ENCODE measurements at places on chromosomes 11 and 22.
A peak's percentile ranks its signal among the peaks of the same experiment; 100 is the strongest.

- H3K36me3 ChIP-seq, result no peaks in the 10 kb centered on the region
- H3K4me1 ChIP-seq, result no peaks in the 10 kb centered on the region
- no peak overlapping the region for H3K27ac ChIP-seq
- H3K27me3 ChIP-seq, result no peaks in the 10 kb centered on the region
Observed at GRCh38 chr11:62017878-62018655, 50.6 kb upstream of the FTH1 start.

DNA sequence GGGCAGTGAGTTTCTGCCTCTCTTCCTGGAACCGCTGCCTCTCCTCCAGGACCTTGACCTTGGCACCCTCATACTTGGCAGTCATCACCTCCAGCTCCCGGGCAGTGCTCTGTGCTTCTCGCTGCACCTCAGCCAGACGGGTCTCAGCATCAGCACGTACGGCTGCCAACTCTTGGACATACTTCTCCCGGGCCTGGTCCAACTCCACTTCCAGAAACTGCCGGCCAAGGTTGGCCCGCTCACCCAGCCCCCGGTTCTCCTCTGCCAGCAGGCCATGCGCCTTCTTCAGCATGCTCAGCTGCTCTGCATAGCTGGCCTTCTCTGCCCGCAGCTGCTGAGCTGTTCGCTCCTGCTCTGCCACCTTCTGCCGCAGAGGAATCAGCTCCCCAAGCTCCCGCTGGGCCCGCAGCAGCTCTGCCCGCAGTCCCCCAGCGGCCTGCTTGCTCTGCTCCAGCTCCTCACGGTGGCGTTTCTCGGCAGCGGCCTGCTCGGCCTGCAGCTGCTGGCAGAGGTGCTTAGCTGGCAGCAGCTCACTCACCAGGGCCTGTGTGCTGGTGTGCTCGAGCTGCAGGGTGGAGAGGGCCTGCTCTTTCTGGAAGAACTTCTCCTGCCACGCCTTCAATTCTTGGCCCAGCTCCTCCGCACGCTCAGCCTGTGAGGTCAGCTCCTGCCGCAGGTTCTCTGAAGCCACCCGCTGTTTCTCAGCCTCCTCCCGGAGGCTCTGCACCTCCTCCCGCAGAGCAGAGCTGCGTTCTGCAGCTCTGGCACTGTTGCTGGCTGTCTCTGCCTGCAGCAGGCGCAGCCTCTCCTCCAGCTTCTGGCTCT, 14.4 kb downstream of the IL18BP start:
- H3K36me3 ChIP-seq, result peaks cover 98% of the 10 kb centered on the region
- no peaks in the 10 kb centered on the region for H3K4me1 ChIP-seq
- H3K27ac ChIP-seq, result no peak overlapping the region
- H3K4me3 ChIP-seq, result no peak overlapping the region
- no peaks in the 10 kb centered on the region for H3K27me3 ChIP-seq

GRCh38 chr22:47190957-47191670, 428.7 kb downstream of the TBC1D22A start:
- H3K4me1 ChIP-seq, result no peaks in the 10 kb centered on the region
- no peak for DNase-seq
- H3K4me3 ChIP-seq, result no peak overlapping the region
- no peaks in the 10 kb centered on the region for H3K27me3 ChIP-seq
- H3K36me3 ChIP-seq, result no peaks in the 10 kb centered on the region
- no peak overlapping the region for H3K27ac ChIP-seq

GRCh38 chr11:121608545-121609098, 155.9 kb upstream of the SORL1-AS1 start:
- no peaks in the 10 kb centered on the region for H3K27me3 ChIP-seq
- no peak overlapping the region for H3K27ac ChIP-seq
- H3K36me3 ChIP-seq, result peaks cover 100% of the 10 kb centered on the region
- no peak overlapping the region for H3K4me3 ChIP-seq
- no peak for DNase-seq

GRCh38 chr11:2270322-2271076, at the start of gene ASCL2:
TSS of gene ASCL2 (minus strand) at chr11:2270588. CDS start at chr11:2270332, 256 bp downstream.
- H3K36me3 ChIP-seq, result no peaks in the 10 kb centered on the region
- H3K4me1 ChIP-seq, result peaks cover 39% of the 10 kb centered on the region
- DNase-seq, result no peak

- no peaks in the 10 kb centered on the region for H3K27me3 ChIP-seq
- H3K36me3 ChIP-seq, result peaks cover 13% of the 10 kb centered on the region
- peak overlapping the region; percentile 98 for H3K27ac ChIP-seq
- H3K4me1 ChIP-seq, result peaks cover 52% of the 10 kb centered on the region
Observed at GRCh38 chr22:49962012-49962750, 1.6 kb downstream of the PIM3 start.

DNA sequence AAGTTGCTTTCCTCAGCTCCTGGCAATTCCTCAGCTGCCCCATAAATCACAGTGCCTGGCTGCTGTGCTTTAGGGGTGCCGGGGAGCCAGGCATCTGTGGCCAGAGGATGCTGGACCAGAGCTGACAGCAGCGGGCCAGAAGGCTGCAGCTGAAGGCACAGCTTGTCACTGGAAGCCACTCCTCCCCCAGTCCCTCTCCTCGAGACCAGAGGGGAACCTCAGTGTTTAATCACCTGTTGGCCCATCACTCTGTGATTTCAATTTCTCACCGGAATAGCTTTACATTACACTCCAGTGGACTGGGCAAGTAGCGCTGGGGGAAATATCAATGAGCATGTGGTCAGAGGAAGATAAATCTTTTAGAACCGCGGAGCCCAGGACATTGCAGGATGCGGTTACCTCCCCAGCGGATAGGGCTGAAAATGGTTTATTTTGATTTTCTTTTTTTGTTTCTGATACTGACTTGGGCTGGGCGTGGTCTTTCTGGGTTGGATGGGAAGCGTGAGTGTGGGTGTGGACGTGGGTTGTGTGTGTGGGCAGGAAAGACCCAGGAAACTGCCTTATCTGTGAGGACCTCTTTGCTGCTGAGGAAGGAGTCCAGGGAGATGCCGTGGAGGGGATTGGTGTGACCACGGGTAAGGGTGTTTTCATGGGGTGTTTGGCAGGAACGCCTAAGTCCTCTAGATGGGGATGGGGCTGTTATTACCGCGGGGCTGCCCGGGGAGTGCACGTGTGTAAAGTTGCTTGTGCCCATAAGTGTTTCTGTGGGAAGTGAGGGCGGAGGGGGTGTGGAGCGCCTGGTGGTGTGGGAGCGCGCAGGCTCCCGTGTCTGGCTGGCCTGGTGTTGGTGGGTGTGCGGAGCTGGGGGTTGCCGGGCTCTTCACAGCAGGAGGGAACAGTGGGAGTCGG, 4.0 kb downstream of the DAGLA start:
- H3K4me1 ChIP-seq, result peaks cover 28% of the 10 kb centered on the region
- H3K36me3 ChIP-seq, result no peaks in the 10 kb centered on the region
- DNase-seq, result no peak
- H3K27ac ChIP-seq, result no peak overlapping the region
- peak overlapping the region; percentile 47 for H3K4me3 ChIP-seq

DNA sequence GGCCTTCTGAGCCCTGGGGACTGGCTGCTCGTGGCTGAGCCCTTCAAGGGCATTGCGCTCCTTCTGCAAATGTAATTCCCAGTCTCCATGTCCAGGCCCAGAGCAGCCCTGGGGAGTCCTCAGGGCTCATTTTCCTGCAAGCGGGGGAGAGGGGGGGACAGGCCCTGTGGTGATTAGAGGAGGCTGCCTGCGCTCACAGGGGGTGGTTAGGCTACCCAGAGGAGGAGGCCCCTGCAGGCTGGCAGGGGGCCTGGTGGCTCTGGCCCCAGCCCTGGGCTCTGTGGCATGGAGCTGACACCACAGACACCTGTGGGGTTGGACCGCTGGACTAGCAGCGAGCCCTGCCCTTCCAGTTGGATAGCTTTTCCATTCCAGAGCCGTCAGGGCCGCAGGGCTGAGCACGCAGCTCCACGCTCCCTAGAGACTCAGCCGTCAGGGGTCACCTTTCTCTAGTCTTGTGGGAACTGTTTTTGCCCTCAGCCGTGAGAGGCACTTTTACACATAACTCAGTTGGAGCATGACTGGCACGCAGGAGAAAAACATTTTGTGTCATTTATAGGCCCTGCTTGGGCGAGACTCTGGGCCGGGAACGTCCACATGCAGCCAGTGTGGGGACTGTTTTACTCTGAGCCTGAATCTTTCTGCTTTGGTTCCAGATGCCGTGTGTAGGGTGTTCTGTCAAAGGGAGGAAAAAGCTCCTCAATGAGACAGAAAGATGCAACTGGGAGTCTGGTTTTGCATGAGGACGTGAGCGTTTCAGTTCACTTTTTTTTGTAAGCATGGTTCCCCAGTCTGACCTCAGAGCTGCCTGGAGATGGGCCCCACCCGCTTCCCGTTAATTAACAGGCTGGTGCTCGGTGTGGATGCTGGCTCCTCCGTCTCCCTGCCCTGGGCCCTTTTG, 58.1 kb downstream of the LRP5 start:
- H3K27ac ChIP-seq, result no peak overlapping the region
- H3K4me3 ChIP-seq, result no peak overlapping the region
- H3K36me3 ChIP-seq, result no peaks in the 10 kb centered on the region

DNA sequence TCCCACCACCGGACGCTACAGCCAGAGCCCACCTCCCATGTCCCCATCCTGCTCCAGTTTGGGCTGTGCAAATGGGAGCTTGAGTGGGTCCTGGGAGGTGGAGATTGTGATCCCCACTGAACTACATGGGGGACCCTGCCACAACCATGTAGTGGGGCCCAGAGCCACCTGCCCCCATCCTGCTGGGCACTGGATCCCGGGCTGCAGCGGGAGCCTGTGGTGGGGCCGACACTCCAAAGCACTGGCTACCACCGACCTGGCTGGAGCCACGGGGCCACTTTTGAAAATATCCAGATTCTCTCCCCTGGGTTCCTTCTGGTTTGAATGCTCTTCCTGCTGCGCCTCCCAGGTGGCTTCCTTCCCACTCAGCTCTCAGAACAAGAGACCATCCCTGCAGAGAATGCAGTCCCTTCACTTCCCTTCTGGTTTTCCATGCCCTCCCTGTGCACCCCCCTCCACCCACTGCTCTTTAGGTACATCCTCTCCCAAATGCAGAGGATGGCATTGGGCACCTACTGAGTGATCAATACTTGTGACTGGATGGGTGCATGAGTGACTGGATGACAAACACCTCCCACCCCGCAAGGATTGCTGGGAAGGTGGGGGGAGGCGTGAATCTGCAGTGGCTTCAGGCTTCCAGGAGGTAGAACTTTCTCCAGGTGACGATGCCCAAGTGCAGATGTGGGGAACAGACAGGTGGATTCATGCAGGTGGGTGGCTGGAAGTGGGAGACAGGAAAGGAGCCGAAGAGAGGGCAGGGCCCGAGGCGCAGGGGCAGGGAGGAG, 846 bp upstream of the UNC93B1 start:
- H3K27me3 ChIP-seq, result no peaks in the 10 kb centered on the region
- no peaks in the 10 kb centered on the region for H3K36me3 ChIP-seq
- H3K4me3 ChIP-seq, result peak overlapping the region; percentile 53
- no peak for DNase-seq
- H3K27ac ChIP-seq, result no peak overlapping the region

DNA sequence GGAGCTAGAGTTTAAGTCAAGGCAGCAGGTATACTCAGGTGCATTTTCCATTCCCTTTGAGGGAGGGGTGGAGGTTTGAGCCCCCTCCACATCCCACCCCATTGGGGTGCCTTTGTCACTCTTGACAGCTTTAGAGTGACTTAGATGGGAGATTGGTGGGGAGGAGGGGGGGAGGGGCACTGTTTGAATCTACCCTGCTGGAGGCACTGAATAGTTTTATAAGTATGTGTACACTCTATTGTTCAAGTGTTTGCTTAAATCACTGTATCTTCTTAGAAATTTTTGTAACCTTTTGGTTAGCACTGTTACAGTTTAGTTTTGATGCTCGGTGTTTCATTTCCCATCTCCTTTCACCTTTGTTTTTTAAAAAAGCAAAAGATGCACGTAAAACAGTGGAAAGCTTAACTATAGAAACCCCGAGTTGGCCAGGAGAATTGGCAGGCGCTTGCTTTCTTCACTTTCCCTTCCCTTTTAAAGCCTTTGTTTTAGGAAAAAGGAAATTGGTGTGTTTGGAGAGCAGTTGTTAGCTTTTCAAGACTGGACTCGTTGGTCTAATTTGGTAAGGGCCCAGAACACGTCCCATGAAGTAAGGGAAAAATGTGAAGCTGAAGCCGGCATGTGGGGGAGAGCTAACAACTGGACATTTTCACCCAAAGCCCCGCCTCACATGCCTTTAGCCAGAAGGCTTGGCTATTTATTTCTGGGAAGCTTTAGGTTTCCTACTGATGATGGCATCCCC, 42.8 kb downstream of the TNRC6B start:
- no peak overlapping the region for H3K4me3 ChIP-seq
- H3K27ac ChIP-seq, result no peak overlapping the region
- H3K27me3 ChIP-seq, result no peaks in the 10 kb centered on the region

Measured in CD4-positive, CD25-positive, alpha-beta regulatory T cell (primary cell).